ENCODE measurements at places on chromosomes 2 and 18.

DNA sequence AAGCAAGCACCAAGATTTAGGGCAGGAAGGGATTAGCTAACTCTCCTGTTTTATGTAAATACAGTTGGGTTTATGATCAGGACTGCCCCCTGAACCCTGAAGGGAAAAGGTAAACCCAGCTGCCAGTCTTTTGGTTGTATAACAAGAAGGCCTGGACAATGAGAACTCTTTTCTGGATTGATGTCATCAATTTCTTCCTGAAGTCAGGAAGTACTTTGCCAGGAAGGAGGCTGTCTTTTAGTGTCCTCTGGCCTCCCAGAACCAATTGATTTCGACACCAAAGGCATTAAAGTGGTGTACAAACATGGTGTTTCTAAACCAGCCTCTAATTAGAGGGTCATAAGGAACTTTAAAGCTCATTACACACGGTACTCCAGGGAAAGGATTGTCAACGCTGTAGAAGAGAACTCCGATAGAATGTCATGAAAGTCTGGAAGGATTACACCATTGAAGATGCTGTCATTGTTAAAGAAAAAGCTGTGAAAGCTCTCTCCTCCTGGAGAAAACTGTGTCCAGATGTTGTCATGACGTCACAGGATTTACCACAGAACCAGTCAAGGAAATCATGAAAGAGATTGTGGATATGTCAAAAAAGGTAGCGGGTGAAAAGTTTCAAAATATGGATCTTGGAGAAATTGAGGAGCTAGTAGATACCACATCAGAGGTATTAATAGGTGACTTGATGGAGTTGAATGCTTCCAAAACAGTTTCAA is 78.8 kb downstream of the ANKRD12 start:
- no peak for DNase-seq

GRCh38 chr2:24432121-24432520 is 58.9 kb upstream of the NCOA1 start:
- DNase-seq = no peak

GRCh38 chr2:102033031-102033749 is 41.4 kb downstream of the IL1R2 start:
- peak; percentile 79 for DNase-seq

DNA sequence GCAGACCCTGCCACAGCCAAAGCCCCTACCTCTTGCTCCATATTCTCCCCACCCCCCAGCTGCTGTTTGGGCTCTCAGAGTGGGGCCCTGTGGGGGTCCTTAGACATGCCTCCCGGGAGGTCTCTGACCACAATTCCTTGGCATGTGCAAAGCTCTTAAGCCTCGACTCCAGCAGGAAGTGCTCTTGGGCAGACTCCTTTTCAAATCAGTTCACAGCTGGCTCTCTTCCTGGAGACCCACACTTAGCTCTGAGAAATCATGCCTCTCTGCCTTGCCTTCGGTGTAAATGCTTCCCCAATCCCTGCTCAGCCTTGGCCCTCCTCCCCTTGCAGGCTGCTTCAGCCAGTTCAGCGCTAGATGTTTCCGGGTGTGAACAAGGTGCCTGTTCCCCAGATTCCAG is 46.9 kb downstream of the NGEF start:
- DNase-seq = no peak

- no peak for DNase-seq
Measured at GRCh38 chr2:203327901-203328759, at the start of gene ABI2. Gene ABI2, plus strand, starts transcription at chr2:203328394. Its CDS starts 121 bp downstream, at chr2:203328515.

DNA sequence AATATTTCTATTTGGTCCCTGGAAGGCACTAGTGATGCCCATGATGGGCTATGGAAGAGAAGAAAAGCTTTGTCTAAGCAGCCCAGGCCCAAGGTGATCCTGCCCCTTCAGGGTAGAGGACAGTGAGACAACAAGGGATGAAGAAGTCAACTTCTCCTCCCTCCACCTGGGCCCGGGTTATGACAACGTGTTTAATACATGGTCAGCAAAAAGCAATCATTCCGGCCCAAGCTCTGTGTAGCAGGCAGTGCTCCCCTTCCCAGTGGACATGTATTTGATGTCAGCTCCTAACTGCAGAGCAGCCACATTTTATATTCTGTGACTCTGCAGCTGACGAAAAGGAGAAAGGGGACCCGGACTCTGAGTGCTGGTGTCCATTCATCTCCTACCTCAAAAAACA is 67.2 kb upstream of the MFF start:
- DNase-seq = no peak

GRCh38 chr18:64936671-64937070 is 787.8 kb upstream of the LINC00305 start:
- DNase-seq = no peak

DNA sequence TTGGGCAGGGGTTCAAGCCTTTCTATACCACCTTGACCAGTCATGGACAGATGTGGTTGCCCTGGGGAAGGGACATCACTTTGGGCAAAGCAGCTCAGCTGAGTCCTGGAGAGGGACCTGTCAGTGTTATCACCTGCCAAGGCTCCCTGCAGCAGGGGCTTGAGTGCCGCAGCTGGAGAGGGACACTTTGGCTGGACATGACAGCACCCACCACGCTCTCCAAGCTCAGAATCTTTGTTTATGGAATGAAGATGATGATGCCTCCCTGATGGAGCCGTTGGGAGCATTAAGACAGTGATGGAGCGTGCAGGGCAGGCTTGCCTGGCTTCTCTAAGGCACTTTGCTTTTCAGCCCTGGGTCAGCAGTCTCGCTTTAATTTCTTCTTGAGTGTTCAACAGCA is 4.3 kb upstream of the TFCP2L1 start:
- no peak for DNase-seq

GRCh38 chr2:20349513-20349921 is 1.1 kb downstream of the PUM2 start:
- DNase-seq = no peak

GRCh38 chr2:54964271-54964670 is 86.0 kb downstream of the RTN4 start:
- DNase-seq = no peak

DNA sequence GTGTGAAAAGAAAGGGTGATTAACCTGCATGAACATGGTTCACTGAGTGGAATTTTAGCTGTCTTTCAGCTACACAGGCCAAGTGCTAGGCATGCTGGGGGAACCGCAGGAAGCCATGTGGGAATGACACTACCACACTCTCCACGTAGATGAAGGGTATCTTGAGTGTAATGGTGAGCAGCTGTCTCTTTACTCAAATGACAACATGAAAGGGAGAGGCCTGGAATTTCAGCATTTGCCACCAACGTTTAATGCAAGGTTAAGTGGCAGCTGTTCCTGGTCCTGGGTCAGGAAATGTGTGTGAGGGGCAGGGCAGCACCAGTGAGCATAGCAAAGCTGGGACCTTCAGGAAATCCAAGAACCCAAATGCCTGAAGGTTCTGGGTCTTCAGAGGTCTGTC is 588.4 kb downstream of the SLC4A3 start:
- DNase-seq = no peak

GRCh38 chr2:76296438-76296837 is 585.7 kb upstream of the GCFC2 start:
- no peak for DNase-seq
